ENCODE measurements at places on chromosomes 3 and 15.

DNA sequence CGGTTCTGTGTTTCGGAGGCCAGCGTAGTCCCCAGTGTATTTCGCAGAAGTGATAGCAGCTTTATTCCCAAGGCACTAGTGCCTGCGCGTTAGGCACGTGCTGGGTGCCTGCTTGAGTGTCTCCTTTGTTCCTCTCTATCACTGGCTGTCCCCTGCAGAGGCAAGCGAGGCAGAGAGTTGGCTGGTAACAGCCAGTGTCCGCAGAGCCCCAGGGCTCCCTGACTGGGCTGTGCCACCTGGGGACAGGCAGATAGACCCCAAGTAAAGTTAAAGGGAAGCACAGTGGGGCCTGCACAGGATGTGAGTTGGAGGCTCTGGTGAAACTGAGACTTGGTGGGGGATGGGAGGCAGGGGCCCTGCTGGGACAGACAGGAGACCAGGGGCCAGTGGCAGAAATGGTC, 50.7 kb downstream of the APBA2 start:
- DNase-seq: no peak

- peak; percentile 63 for DNase-seq
These were observed 866 bp upstream of the CD276 start for GRCh38 chr15:73683257-73683776.

GRCh38 chr15:92400980-92401787, 7.5 kb downstream of the ST8SIA2 start:
- DNase-seq: no peak

GRCh38 chr3:191982481-191982880, 521.5 kb downstream of the PYDC2 start:
- no peak for DNase-seq

DNA sequence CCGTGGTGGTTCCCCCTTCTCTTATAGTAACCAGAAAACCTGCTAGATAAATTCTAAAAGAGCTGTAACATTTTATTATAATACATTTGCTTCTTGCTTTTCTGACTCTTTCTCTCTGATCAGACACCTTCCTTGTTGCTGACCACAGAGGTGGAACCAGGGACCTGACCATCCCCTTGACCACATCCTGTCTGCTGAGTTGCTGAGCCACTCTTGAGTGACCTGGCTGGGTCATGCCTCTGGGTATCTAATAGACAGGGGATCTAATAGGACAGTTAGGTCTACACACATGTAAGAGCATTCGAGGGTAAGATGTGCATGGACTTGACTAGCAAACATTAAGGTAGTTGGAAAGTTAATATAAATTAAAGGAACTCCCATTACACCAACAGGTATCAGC, 22.8 kb upstream of the TRIM59 start:
- no peak for DNase-seq

GRCh38 chr3:164486150-164486549, 592.1 kb downstream of the SI start:
- no peak for DNase-seq

DNA sequence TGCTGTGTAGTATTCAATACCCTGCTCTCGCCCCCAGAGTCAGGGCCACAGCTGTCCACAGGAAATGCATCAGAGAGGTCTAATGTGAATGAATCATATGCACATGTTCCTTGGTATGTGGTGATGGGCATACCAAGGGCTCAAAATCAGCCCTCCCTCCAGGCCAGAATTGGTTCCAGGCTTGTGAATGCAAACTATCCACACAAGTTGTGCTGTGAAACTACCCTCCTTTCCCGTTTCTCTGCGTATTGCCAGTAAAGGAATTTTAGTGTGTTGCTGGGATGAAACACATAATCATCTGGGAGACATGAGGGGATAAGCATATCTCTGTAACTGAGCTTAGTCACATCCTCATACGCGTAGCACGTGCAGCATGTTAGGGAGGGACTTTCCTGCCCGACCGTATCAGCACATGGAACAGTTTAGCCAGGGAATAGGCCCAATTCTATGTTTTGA, 9.2 kb upstream of the MME start:
- DNase-seq: peak; percentile 19

GRCh38 chr15:75606711-75607699, 18.5 kb downstream of the SNUPN start:
- DNase-seq: no peak

- DNase-seq: no peak
These were observed 183.9 kb downstream of the PDCD6IP start for GRCh38 chr3:33982269-33982798.

- DNase-seq: no peak
These were observed 75.2 kb upstream of the GRM7 start for GRCh38 chr3:6785726-6786125.

GRCh38 chr3:50146316-50146901, 8.7 kb upstream of the SEMA3F start:
- DNase-seq: peak; percentile 70

- DNase-seq: no peak
These were observed 294.1 kb downstream of the NTRK3 start for GRCh38 chr15:87962428-87962827.

DNA sequence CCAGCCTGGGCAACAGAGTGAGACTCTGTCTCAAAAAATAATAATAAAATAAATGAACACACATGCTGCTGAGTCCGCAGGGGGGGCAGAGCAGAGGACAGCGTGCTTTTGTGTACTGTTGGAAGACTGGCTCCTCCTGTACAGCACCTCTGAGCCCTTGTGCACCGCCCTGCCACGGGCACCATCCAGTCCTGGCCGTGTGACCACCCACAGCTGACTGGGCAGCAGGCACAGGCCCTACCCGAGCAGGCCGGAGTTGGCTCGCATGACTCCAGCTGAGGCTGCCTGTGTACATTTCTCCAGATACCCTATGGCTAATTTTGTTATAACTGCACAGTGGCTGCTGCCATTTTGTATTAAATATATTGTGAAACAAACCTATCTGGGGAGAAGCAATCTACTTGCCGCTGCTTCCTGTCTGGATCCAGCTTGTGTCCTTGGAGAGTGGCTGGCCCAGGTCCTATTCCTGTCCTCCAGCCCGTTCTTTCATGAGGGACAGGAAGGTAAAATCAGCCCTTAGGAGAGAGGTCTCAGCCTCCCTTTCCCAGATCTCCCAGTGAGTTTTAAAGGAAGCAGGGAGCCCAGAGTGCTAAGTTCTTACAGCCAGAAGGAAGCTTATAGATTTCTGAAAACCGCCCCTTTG, 14.6 kb downstream of the IVD start:
- DNase-seq: no peak

GRCh38 chr15:45677797-45678196, 43.0 kb downstream of the SQOR start:
- no peak for DNase-seq

GRCh38 chr15:78322243-78322642, 17.9 kb upstream of the CRABP1 start:
- DNase-seq: no peak

- DNase-seq: peak; percentile 76
These were observed 1.0 kb downstream of the KAT2B start for GRCh38 chr3:20041197-20041780.

DNA sequence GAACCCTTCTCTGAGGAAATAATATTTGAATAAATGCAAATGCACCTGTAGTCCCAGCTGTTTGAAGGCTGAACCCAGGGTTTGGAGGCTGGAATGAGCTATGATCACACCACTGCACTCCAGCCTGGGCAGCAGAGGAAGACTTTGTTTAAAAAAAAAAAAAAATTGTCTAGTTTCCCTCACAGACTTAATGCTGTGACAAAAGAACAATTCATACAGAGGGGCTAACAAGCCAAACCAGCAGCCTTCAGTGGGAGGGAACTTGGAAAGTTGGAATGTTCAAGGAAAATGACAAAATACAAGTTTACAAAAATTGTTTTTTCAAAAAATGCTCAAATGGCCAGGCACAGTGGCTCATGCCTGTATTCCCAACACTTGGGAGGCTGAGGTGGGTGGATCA, 228.0 kb upstream of the CGNL1 start:
- DNase-seq: no peak

DNA sequence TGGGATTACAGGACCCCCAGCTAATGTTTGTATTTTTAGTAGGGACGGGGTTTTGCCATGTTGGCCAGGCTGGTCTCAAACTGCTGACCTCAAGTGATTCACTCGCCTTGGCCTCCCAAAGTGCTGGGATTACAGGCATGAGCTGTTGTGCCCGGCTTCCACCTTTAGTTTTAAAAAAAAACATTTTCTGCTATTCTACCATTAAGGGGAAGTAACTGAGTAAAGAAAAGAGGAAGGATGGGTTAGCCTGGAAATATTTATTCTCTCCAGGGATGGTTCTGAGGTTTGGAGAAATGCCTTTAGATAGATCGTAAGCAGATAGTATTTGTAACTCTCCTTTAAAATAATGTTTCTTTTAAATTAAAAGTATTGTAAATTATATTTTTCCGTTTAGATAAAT, 3.1 kb downstream of the AP4E1 start:
- no peak for DNase-seq

- no peak for DNase-seq
These were observed 408.0 kb downstream of the NAALADL2 start for GRCh38 chr3:175267121-175267531.

DNA sequence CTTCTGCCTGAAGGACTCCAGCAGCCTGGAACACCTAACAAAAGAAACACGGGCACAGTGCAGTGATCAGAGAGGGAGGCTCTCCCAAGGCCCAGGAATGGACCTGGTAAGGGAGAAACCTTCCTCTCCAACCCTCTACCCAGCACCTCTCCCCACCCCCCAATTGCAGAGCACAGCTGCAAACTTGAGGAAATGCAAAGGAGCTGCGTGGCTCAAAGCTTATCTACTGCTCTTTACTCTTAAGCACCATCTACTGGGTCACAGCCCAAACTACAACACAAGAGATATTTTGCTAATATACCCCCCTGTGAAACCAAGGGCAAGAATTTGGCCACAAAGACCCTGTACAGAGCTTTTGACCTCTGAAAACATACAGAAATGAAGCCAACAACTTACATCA, 328.3 kb downstream of the OXSM start:
- DNase-seq: no peak

GRCh38 chr15:78087951-78088772, 4.2 kb upstream of the SH2D7 start:
- no peak for DNase-seq

GRCh38 chr3:141594357-141594756, 107.5 kb downstream of the RASA2 start:
- no peak for DNase-seq

DNA sequence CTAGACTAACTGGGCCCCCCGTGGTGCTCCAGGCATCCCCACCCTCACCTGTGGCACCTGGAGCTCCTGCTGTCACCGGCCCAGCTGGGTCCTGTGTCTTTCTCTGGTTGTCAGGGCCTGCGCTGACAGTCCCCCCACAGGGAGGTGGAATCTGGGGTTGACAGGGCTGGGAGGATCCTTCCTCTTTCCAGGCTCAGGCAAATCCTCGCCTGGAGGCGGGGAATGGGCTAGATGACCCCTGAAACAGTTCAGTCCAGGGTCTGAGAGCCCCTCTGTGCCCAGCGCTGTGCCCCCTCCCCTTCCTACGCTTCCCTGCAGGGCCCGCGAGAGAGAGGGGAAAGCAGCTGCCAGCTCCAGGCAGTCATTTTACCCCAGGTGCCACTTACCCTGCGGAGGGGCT, 50.1 kb upstream of the MCF2L2 start:
- no peak for DNase-seq

- no peak for DNase-seq
These were observed 196.4 kb downstream of the STT3B start for GRCh38 chr3:31729082-31729481.

DNA sequence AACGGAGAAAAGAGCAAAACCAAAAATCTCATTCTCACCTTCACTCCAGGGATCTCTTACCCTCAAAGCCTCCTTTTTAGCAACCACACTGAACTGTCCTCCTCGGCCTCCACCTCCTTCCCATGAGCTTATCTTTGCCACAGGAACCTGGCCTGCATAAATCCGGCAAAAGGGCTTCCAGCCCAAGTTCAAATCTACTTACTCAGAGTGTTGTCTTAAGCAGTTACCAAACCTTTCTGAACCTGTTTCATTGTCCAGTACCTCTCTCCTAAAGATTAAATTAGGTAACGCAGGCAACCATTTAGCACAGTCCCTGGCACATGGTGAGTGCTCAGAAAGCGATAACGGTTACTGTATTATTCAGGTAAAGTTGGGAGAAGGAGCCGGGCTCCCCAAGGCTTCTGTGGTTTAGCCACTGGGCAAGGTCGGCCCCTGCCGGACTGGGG, 777 bp downstream of the CIB1 start:
- no peak for DNase-seq

GRCh38 chr3:85355572-85355971, 396.8 kb downstream of the CADM2 start:
- no peak for DNase-seq
